NCI-H510A (cell line): ENCODE measurements at places on chromosomes 5 and 9.

DNA sequence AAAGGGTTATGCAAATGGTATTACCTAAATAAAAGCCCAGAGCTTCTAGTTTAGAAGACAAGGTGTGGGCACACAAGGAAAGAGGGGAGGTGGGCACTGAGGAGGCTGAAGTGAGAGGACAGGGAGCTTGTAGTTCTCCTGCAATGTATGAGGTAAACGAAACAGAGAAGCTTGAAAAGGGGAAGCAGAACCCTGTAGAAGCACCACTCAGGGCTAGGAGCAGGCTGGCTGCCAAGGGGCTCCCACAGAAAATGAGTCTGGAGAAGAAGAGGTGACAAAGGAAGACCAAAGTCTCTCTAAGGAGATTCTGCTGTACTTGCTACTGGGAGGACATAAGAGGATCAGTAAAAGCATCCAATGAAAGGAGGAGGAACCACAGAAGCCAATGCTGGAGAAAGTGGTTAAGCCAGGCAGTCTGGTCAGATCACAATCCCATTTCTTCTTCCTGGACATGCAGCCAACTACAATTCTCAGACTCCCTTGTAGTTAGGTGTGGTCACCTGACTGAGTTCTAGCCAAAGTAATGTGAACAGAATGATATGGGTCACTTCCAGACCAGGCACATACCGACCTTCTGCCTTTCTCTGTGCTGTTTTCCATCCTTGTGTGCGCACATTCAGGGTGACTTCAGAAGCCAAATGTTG lies 174.5 kb upstream of the MAP3K1 start:
- no peak for DNase-seq

- DNase-seq, result no peak
These were observed 722 bp downstream of the SLC22A4 start for GRCh38 chr5:132294728-132295504.

GRCh38 chr9:98707166-98708102 lies 1.3 kb downstream of the GABBR2 start:
- peak; percentile 70 for DNase-seq

DNA sequence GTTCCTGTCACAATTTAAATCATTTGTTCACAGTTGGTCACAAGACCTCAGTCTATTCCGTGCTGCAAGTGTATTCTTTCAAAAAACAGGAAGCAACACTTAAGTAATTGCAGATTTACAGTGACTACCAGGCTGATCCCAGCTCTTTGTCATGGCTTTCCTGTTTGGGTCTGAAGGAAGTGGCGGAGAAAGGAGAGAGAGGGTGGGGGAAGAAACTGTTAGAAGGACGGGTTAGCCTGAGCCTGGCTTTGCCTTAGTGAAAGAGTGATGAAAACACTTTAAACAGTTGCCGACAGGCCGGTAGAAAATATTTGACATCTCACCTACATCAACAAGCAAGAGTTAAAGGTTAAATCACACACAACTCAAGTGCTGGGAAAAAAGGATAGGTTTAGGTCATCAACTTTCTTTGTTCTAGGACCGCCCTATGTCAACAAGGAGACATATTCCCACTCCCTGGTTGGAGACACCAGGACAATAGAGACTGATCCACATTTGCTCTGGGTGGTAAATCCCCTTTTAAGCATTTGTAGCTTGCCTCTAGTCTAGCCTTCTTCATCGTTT lies 102.2 kb upstream of the DAB2 start:
- no peak for DNase-seq

DNA sequence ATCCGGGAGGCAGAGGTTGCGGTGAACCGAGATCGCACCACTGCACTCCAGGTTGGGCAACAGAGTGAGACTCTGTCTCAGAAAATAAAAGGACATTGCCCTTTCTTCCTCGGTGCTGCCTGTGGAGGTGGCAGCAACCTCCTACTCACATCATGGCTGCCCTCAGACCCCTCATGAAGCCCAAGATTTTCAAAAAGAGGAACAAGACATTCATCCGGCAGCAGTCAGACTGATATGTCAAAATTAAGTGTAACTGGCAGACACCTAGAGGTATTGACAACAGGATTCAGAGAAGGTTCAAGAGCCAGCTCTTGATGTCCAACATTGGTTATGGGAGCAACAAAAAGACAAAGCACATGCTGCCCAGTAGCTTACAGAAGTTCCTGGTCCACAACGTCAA lies 12.6 kb upstream of the PAX5 start:
- no peak for DNase-seq

DNA sequence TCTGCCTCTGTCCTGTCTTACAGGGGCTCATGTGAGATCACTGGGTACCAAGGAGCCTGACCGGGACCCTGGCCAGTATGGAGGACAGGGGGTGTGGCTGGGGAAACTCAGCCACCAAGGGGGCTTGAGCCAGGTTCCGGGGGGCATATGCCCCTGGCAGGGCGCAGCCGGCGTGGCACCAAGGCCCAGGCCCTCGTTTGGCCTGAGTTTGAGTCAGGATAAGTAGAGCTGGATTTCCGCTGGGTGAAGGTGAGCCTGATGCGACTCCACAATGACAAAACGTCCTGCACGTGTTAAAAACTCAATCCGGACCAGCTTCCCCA lies 616 bp upstream of the TSPAN17 start:
- no peak for DNase-seq

DNA sequence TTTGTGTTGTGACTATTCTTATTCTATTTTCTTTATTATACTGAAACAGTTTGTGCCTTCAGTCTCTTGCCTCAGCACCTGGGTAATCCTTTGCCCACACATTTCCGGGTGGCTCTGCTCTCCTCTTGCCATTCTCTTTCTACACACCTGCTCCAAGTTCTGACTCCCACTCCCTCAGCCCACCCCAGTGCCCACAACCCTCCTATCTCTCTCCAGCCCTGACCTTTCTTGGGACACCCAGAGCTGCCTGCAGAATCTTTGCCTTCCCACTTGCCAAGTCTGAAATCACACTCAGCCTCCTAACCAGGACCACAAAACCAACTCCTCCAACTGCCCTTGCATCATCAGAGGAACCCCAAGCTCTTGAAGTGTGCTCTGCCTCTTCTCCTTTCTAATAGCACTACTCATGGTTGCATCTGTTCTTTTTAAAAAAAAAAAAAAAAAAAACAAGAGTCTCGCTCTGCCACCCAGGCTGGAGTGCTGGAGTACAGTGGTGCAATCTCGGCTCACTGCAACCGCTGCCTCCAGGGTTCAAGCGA lies 4.1 kb downstream of the SWI5 start:
- no peak for DNase-seq

GRCh38 chr5:14383923-14384322 lies 197.7 kb upstream of the OTULINL start:
- DNase-seq, result peak; percentile 91

GRCh38 chr5:156000115-156000514 lies 326.8 kb upstream of the SGCD start:
- DNase-seq, result no peak

GRCh38 chr5:169415948-169416347 lies 115.0 kb upstream of the SLIT3 start:
- DNase-seq, result no peak

DNA sequence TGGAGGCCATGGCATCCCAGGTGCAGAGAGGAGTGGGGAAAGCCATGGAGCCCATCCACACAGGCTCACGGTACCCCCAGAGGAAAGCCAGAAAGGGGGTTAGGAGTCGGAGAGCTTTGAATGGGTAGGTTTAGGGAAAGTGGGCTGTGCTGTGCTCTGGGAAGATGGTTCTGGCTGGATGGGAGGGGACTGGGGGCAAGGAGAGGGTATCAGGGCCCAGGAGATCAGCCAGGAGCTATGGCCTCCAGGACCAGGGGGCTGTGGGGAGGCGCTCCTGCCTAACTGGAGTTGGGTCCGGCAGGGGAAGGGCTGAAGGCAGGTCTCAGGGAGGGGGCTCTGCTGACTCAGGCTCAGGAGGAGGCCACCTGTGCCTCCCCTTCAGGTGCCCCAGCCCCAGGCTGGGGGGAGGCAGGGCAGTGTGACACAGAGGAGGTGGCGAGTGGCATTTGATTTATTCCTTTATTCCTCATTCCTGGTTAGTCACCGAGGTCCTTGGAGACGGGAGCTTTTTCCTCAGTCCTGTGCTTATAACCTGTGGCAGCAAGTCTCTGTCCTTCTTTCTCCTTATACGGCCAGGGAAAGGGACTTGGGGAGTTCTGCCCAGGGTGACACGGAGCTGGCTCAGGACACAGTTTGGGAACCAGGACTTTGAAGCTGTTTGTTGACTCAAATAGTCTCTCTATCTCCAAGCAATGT lies 60.8 kb downstream of the TSTD2 start:
- no peak for DNase-seq

- DNase-seq, result no peak
These were observed 11.9 kb upstream of the OR13C8 start for GRCh38 chr9:104556830-104557634.

- DNase-seq, result no peak
These were observed 9.3 kb upstream of the EDIL3 start for GRCh38 chr5:84393969-84394368.

DNA sequence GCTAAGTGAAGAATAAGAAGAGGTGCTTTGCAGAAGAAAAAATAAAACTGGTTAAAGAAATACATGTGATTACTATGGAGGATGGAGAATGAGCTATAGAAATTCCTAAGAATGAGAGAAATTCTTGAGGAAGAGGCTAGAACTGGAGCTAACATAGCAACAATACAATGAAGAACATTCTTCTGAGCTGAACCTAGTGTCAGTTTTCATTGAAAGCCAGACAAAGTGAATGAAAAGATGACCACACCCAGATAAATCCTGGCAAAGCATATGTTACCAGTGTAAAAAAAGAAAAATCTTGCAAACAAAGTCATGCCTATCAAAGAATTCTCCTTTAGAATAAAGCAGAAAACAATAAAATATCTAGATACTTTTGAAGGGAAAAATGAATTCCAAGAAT lies 39.6 kb downstream of the SGCD start:
- no peak for DNase-seq

- DNase-seq, result no peak
These were observed 43.4 kb downstream of the NXNL2 start for GRCh38 chr9:88578121-88579049.

GRCh38 chr5:72160329-72160728 lies 53.1 kb downstream of the MAP1B start:
- DNase-seq, result no peak

GRCh38 chr5:128681096-128681495 lies 143.1 kb upstream of the FBN2 start:
- no peak for DNase-seq

DNA sequence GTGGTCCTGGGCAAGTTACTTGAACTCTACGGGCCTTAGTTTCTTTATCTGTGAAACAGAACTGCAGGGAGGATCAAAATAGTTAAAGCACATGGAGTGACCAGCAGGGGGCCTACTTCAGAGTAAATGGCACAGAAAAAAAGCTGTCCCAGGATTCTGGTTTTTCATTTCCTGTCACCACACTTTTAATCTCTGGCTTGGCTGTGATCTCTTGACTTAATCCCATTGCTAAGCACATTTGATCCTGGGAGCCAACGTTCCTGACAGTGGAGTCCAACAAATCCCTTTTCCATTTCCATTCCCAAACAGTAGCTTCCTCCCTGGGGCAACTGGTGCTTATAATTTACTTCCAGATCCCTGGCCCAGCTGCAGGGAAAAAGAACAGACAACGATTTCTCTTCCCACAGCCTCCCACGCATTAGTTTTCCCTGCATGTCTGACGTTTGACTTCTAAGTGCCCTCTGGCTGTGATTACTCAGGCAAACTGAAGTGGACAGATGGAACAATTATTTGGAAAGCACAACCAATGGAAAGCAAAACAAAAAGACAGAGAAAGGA lies 136.5 kb upstream of the STK32A start:
- peak; percentile 28 for DNase-seq

DNA sequence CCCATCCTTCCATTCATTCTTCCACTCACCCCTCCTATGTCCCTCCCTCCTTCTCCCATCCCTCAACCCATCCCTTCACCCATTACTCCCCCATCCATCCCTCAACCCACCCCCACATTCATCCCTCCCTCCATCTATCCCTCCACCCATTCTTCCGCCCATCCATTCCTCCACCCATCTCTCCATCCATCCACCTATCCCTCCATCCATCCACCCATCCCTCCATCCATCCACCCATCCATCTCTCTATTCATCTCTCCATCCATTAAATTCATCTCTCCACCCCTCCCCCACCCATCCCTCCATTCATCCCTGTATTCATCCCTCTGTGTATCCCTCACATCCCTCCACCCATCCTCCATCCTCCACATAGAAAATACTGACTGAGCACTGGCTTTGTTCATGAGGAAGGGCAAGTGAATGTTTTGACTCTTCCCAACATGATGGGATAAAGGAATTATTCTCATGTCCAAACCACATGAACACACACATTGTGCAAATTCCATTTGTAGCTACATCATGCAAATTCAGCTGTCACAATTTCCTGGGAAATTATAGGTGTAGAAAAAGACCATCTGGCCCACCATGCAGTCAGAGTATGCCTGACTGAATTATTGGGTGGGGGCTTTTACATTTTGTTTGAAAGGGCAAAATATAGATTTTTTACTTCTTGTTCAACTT lies 6.9 kb upstream of the VAV2 start:
- DNase-seq, result no peak

DNA sequence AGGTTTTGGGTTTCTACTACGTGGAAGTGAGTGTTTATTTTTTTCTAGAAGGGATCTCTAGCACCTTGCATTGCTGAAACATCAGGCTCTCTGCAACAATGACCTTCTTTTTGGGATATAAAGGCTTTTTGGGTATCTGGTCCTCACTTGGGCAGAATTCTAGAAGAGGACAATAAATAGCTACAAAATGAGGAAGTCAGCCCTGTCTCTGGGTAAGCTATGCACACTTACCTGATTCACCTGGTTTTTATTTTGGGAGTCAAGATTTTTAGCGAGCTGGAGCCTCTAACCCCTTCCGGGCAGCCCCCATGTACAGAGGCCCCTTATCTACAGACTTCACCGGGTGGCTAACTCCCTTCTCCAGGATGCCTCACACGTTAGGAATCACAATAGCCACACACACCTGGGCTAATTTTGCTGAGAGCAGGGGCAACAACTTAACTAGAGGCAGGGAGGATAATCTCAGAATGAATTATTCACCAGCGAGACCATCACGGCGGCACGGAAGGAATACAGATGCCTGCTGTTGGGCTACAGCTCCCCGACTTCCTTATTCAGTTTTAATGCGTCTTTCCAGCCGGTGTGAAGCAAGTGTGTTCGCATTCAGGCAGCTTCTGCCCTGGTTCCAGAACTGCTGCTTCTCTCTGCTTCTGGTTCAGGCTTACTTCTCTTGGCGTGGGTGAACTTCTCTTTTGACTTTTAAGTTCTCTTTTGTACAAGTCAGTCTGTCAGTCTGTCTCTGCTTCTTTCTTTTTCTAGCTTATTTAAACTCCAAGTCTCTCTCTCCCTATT lies 341.0 kb upstream of the PANK3 start:
- no peak for DNase-seq

DNA sequence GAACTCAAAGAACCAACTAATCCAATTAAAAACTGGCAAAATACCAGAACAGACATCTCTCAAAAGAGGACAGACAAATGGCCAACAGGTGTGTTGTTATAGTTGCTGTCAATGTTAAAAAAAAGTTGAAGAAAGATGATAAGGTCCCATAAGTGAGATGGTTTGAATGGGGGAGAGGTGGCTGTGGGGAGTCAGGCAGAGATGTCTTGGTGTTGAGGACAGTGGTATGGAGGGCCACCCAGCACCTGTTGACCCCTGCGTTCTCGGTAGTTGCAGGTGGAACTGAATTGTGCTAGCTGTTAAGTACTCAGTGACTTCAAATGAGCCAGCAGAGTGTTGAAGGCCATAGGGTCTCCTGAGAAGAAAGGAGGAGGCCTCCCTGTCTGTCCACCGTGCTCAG lies 55.9 kb upstream of the PITX1 start:
- DNase-seq, result no peak
